ENCODE measurements at places on chromosomes 3 and 15.

DNA sequence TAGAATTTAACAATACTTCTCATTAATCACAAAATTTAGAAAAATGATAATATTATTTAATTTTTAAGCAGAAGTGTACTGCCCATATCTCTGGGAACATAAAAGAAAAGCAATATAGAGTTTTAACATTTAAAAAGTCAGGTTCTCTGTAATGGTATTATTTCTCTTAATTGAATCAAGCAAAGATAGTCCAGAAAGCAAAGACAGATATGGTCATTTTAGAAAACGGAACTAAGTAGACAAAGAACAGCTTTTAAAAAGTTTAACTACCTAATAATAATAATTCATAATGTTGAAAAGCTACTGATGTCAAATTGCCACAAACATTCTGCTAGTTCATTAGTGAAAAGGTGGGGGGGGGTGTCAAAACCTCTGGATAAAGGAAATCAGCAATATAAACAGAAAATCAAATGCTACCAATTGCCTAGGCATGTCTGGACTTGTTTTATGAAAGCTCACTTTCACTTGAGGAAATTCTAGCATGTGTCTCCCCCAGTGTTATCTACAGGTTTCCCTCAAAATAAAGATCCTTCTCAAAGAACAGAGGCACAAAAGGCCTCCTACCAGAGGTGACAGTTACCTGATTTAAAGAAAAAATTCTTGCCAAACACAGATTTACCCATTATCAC, 1.7 kb downstream of the ZMAT3 start:
- peak; percentile 61 for DNase-seq

GRCh38 chr15:99545605-99546004, 20.2 kb upstream of the MEF2A start:
- DNase-seq: peak; percentile 17

- no peak for DNase-seq
Measured at GRCh38 chr15:58484791-58485600, 53.2 kb downstream of the LIPC start.

DNA sequence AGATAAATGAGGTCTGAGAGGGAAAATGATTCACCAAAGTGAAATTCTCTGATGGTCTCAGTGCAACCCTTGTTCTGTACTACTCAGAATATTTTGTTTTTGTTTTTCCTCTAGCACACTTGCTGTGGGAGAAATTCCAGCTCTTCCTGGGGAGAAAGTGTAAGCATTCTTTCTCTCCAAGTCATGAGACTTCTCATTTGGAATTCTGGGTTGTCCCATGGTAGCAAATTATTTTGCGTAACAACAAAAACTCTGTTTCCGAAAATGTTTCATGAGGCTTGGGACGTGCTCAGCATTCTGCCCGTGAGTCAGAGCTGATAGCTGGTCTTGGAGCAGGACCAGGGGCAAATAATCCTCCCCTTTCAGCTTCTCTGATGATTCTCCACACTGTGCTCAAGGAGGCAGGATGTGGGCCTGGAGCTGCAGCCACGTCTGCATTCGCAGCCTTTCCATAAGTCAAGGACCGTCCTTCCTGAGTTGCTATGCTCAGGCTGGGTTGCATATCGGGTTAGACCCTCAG, 70.3 kb downstream of the SENP2 start:
- peak; percentile 99 for DNase-seq

GRCh38 chr3:151205482-151205881, 2.5 kb upstream of the GPR171 start:
- DNase-seq: no peak

GRCh38 chr15:96158938-96159337, 171.6 kb upstream of the NR2F2 start:
- peak; percentile 6 for DNase-seq

DNA sequence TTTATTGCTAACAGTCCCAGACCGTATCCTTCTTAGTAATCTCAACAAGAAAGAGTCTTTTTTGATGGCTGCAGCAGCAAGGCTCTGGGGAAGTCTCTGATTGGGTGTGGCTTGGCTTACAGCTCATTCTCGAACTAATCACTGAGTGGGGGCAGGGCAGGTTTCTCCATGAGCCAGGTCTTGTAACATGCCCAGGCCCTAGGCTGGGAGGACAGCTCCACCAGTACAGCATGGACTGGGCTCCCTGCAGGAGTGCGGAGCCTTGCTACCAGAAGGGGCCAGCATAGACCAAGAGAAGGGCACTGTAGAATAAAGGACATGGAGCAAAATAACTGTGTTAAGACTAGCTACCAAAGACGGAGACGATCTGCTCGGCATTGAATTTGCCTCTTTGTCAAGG, 7.2 kb downstream of the CD276 start:
- peak; percentile 74 for DNase-seq

- DNase-seq: no peak
Measured at GRCh38 chr15:22930782-22931484, 49.2 kb downstream of the CYFIP1 start.

- DNase-seq: no peak
Measured at GRCh38 chr15:51619331-51620035, 3.1 kb downstream of the DMXL2 start.

GRCh38 chr3:127698286-127698685, 25.5 kb downstream of the ABTB1 start:
- no peak for DNase-seq

GRCh38 chr3:163438760-163439159, 1639.5 kb downstream of the SI start:
- DNase-seq: peak; percentile 0

DNA sequence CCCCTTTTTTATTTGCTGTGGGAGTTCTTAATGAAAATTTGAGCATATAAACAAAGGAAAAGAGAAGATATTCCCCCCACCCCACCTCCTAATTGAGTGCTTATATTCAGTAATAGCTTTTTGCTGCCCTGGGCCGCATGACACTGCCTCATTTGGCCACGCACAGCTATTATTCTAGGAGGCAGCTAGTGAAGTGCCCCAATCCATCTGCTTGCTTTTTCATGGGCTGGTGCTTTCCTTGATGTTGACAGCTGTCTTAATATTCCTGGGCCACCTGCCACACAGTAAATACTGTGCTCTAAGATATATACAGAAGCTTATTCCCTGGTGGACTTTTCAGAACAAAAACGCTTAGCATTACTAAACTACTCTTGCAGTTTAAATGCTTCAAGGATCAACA, 3.8 kb upstream of the CRYBG3 start:
- no peak for DNase-seq

DNA sequence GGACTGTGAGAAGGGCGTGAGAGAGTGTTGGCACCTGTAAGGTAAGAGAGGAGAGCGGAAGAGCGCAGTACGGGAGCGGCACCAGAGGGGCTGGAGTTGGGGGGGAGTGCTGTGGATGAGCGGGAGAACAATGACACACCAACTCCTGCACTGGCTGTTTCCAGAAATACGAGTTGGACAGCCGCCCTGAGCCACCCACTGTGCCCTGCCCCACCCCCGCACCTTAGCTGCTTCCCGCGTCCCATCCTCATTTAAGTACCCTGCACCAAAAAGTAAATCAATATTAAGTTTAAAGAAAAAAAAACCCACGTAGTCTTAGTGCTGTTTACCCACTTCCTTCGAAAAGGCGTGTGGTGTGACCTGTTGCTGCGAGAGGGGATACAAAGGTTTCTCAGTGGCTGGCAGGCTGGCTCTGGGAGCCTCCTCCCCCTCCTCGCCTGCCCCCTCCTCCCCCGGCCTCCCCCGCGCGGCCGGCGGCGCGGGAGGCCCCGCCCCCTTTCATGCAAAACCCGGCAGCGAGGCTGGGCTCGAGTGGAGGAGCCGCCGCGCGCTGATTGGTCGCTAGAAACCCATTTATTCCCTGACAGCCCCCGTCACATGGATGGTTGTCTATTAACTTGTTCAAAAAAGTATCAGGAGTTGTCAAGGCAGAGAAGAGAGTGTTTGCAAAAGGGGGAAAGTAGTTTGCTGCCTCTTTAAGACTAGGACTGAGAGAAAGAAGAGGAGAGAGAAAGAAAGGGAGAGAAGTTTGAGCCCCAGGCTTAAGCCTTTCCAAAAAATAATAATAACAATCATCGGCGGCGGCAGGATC, at the start of gene SOX2:
SOX2 (plus strand) TSS at position 601 of the 811 bp plus-strand sequence. CDS start 436 bp downstream, outside the sequence.
- DNase-seq: peak; percentile 39

GRCh38 chr3:69352305-69353087, 33.4 kb downstream of the FRMD4B start:
- DNase-seq: no peak

DNA sequence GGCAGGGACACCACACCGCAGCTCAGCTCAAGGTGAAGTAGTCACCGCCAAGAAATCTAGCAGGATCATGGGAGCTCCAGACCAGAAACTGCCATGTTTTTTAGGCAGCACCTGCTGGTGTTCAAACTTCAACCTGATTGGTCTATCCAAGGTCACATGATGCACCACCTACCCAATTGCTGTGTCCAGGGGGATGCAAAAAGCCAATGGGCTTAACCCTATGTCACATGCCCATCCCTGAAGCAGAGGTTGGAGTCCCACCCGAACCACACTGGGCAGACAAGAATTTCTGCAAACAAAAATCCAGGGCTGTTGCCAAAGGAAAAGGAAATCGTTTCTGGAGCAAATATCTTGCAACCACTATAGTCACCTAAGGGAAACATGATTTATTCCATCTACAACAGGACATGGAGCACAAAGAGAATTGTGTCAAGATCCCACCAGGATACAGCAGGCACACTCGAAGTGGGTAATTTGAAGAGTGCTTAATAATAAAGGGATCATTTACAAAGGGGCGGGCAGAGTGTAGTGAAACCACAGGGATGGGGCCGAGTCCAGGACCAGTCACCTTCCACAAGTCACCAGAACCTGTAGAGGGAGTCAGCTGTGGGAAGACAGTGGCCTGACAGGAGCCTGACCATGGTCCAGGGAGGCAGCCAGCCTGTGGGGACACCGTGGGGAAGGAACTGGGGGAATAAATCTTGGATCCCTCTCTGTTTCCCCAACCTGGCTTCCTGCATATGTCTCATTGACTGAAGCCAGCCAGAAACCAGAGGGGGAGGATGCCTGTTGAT, 34.2 kb upstream of the TSEN2 start:
- no peak for DNase-seq

DNA sequence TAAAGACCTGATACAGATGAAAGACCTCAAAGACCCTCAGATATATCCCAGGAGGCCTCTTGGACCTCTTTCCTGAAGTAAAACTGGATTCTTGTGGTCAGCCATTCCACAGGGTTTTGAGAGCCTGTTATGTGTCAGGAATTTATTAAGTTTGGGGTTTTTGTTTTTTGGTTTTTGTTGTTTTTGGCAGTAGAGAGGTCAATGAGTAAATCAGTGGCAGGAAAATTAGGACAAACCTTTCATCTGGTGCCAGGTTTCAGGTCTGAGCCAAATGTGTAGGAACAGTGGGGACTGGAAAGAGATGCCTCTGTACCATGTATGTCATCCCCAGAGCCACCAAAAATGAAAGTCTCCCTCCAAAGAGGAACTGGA, 520.4 kb upstream of the MDFIC2 start:
- peak; percentile 71 for DNase-seq

GRCh38 chr3:134282659-134283047, 32.0 kb upstream of the RYK start:
- DNase-seq: no peak

- DNase-seq: no peak
Measured at GRCh38 chr3:12467746-12468145, 16.5 kb upstream of the TSEN2 start.

DNA sequence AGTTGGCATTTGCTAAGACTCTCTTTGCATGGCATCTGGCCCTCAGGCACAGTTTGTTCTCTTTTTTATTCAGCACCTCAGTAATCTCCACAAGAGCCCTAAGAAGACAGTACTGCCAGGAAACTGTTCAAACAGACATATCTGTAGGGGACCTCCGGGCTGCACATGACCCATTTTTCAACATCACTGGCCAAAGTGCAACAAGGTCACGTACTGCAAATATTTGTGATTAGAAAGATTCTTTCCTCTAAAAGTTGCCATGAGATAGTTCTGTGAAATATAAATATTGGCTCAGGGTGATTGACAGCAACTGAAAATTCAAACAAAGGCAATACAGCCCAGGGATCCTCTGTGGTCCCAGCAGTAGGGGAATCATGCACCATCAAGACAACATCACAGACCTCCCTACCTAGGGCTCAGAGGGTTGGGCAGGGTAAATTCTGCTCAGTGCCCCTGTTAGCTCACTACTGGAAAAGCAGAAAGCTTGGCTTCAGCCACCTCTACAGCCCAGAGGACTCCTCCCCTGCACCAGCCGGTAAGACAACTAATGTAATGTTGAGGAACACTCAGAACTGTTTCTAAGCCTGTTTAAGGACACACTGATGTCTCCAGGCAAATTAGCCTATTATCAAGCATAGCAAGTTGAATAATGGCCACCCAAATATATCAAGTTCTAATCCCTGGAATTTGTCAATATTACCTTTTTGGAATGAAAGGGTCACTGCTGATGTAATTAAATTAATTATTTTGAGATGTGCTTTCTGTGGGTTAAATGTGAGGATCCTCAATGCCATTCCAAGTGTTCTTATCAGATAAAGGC, 117.4 kb upstream of the LPP start:
- no peak for DNase-seq

GRCh38 chr3:111076732-111077131, 5.1 kb downstream of the NECTIN3 start:
- DNase-seq: no peak

- DNase-seq: no peak
Measured at GRCh38 chr3:27719314-27720003, 2.7 kb downstream of the EOMES start.

DNA sequence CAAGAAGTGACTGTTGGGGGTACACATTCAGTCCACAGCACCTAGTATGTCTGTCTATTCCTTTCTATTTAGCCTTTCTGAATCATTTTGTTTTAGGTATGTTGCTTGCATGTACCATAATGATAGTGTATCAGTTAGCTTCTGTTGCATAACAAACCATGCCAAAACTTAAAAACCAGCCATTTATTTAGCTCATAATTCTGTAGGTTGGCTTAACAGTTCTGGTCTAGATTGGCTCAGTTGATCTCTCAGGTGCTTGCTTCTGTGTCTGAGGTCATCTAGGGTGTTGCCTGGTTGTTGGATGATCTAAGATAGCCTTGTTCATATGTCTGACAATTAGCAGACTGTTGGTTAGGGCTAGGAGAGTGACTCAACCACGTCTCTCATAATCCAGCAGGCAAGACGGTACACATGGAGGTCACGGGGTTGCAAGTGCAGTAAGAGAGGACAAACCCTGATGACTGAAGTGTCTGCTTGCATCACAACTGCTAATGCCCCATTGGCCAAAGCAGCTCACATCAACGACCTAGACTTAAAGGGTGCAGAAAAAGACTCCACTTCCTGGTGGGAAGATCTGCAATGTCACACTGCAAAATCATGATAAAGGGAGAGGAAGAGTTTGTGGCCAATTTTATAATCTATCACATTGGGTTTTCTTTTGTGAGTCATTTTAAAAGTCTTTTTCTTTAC, 6.8 kb upstream of the PDCD6IP start:
- no peak for DNase-seq

DNA sequence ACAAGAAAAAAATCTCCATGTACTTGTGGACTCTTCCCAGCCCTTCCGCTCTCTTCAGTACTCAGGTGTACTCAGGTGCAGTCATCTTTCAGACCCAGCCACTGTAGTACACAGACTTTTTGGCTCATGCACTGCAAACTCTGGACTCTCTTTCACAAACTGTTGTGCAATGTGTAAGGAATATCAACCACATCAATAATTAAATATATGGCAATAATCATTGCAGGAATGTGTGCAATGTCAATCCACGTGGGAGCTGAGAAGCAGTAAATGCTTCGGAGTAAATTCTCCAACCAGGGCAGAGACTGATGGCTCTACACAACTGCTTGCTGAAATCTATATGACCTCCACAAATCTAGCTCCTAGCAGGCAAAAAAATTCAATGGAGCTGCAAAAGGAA, 287.3 kb upstream of the COL8A1 start:
- no peak for DNase-seq
